Stimulated activated CD4-positive, alpha-beta T cell treated with anti-CD3 and anti-CD28 coated beads, Interleukin-1b, Interleukin-23, amount 100 ng/mL, for 1 hour (primary cell): ENCODE measurements at places on chromosomes 1 and 21.

DNA sequence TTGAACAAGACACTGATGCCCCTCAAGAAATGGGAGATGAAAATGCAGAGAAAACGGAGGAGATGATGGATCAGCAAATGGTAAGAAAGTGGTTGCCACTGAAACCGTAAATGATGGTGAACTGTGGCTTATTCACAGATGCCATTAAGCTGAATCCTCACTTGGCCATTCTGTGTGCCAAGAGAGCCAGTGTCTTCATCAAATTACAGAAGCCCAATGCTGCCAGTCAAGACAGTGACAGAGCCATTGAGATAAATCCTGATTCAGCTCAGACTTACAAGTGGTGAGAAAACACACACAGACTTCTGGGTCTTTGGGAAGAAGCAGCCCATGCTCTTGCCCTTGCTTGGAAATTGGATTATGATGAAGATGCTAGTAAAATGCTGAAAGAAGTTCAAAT lies 52.5 kb downstream of the NBPF6 start:
- DNase-seq = no peak

DNA sequence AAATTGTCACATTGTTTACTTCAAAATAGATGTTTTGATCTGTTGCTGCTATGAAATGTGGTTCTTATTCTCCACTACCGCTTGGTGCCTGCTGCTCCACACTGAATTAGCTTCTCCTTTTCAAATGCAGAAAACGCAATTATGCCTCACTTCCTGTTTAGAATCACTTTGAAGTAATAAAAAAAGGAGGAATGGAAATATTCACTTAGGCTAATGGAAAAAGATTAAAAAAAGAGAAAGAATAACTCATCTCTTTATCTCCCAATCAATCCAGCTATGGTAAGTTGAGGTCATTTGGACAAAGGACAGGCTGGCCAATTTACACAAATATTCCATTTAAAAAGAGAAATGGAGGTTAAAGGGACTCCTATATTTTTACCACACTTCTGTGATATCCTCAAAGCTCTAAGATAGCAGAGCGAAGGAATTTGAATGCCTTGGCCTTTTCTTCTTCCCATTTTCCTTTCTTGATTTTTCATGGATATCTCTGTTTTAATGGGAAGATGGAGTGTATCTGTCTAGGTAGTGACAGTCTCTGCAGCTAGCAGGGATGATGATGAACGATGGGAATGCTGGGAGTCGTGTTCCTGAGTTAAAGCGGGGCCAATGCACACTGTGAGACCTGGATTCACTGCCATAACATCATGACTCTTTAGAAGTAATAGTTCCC lies 35.7 kb downstream of the RGS5 start:
- no peak for DNase-seq

DNA sequence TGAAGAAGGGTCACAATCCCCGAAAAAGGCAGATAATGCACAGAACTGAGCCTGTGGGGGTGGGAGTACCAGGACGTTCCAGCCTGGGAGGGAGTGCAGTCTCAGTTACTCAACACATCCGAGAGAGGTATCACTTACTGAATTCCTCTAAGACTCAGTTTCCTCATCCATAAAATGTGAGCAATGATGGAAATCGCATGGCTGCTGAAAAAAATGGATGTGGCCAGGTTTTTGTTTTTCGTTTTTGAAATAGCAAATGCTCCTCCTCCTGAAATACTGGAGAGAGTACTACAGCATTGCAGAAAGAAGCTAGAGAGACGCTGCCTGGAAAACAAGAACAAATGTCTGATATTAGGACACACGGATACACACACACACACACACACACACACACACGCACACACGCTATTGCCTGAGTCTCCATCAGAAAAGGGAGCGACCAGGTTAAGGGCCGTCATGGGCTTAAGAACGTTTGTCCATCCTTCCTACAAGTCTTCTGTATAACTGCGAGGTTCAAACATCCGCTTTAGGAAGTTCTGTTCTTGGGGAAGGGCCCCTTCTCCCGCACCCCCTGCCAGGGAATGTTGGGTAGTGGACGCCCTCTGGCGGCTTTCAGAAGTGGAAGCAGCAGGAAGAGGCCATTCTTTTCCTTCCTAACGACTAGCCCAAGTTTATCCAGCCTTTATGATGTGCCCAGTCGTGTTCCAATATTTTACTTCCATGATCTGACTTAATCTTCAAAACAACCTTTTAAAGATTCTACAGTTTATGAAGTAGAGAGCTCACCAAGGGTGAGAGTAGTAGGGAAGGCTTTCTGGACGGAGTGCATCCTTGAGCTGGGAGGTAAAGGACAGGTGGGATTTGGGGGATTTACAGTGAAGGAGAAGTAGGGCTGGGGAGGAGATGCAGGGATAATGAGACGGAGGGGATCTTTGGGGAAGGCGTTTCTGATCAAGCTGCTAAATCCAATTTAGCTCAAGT lies 699 bp upstream of the NES start:
- no peak for DNase-seq

DNA sequence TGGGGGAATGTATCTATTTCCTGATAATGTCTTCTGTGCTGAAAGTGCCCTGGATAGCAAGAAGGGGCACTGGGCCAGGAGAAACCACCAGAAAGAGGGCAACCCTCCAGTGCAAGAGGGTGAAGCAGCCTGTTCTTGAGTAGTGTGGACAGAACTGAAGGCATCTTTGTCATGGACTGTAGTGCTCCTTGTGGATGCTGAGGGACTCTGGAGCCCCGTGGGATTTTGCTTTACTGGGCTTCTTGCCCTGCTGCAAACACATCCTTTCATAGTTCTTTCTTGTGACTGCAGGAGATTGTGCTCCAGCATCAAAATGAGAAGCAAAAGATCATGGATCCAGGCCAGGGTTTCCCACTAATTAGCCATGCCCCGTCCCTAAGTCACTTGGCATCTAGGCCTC lies 300.6 kb downstream of the ZNF326 start:
- DNase-seq = no peak

GRCh38 chr1:198326232-198326631 lies 169.4 kb downstream of the NEK7 start:
- DNase-seq = no peak

DNA sequence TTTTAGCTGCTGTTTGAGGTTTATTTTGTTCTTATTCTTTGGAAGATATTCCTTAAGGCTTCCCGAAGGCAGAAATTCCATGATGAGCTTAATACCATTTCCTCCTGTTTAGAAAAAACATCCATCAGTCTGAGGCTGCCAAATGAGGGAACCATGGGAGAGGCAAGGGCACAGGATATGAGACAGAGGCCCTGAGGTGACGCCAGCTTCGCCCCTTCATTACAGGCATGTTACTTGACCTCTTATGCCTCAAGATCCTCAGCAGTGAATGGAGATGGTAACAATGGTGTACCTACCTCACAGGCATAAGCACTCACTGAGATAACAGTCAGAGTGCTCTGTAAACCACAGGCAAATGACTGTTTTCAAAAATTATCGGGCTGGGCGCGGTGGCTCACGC lies 93.6 kb downstream of the RAVER2 start:
- no peak for DNase-seq

- no peak for DNase-seq
Measured at GRCh38 chr1:184972315-184973055, 1.8 kb downstream of the NIBAN1 start.

GRCh38 chr1:162709870-162710269 lies 77.6 kb downstream of the DDR2 start:
- no peak for DNase-seq

- DNase-seq = no peak
Measured at GRCh38 chr1:151581921-151582320, 29.9 kb upstream of the SNX27 start.

- no peak for DNase-seq
Measured at GRCh38 chr1:53066891-53067738, 5.1 kb downstream of the PODN start.

GRCh38 chr1:232999956-233000625 lies 49.7 kb downstream of the NTPCR start:
- no peak for DNase-seq

- DNase-seq = no peak
Measured at GRCh38 chr1:95369985-95370690, 136.1 kb downstream of the RWDD3 start.

GRCh38 chr1:207003210-207003609 lies 29.3 kb downstream of the C1orf116 start:
- no peak for DNase-seq

DNA sequence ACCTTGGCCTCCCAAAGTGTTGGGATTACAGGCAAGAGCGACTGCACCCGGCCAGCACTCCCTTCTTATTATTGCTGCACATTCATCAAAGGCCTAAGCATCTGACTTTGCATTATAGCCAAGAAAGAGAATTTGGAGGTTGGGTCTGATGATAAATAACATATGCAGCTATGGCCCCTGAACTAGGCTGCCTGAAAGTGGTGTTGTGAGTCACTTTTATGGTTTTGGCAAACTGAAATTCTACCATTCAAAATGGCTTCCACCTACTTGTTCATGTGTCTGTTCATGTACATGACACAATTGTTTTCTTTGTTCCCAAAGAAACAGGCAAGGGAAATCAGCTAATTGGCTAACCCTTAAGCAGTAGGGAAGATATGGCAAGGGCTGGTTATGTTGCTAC lies 25.0 kb upstream of the UAP1 start:
- DNase-seq = no peak

GRCh38 chr1:77018761-77019160 lies 151.5 kb downstream of the ST6GALNAC5 start:
- DNase-seq = no peak

GRCh38 chr1:94993931-94994645 lies 67.2 kb upstream of the CNN3 start:
- DNase-seq = no peak

- no peak for DNase-seq
Measured at GRCh38 chr1:56345831-56346230, 233.5 kb downstream of the PLPP3 start.

DNA sequence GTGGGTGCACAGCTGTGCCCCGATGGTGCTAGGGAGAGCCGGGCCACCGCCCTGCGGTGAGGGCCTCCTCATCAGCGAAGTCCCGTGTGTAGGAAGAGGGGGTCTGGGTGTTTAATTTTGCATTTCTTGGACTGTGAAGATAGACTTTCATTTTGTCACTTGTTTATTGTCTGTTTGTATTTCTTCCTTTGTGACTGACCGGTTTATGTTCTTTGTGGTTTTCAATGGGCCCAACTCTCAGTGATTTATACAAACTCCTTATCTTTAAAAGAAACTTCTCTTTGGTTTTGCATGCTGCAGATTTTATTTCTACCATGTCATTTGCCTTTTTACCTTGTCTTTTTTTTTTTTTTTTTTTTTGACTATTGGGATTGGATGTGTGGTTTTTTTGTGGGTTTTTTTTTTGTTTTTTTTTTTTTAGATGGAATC lies 65.1 kb downstream of the COL18A1 start:
- DNase-seq = no peak

DNA sequence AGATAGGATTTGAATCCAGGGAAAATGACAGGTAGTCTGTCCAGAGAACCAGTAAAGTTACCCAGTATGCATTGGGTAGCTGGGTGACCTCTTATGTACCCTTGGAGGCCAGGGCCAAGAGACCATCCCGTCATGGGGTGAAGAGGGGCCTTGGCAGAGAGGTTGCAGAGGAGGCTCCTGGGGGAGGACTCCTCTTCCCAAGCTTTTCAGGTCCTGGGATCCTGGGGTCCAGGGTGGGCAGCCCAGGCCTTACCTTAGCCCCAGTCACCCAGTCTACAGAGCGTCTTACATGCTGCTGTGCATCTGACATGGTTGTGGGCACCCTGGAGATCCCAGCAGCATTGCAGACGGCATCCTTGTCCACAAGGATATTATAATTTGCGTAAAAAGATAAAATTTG lies 14.0 kb downstream of the PMF1 start:
- DNase-seq = no peak

GRCh38 chr1:199352351-199352750 lies 675.2 kb upstream of the NR5A2 start:
- DNase-seq = no peak

- no peak for DNase-seq
Measured at GRCh38 chr1:28417441-28417922, 47.9 kb downstream of the PHACTR4 start.

GRCh38 chr1:197909384-197909783 lies 7.0 kb downstream of the C1orf53 start:
- DNase-seq = no peak

DNA sequence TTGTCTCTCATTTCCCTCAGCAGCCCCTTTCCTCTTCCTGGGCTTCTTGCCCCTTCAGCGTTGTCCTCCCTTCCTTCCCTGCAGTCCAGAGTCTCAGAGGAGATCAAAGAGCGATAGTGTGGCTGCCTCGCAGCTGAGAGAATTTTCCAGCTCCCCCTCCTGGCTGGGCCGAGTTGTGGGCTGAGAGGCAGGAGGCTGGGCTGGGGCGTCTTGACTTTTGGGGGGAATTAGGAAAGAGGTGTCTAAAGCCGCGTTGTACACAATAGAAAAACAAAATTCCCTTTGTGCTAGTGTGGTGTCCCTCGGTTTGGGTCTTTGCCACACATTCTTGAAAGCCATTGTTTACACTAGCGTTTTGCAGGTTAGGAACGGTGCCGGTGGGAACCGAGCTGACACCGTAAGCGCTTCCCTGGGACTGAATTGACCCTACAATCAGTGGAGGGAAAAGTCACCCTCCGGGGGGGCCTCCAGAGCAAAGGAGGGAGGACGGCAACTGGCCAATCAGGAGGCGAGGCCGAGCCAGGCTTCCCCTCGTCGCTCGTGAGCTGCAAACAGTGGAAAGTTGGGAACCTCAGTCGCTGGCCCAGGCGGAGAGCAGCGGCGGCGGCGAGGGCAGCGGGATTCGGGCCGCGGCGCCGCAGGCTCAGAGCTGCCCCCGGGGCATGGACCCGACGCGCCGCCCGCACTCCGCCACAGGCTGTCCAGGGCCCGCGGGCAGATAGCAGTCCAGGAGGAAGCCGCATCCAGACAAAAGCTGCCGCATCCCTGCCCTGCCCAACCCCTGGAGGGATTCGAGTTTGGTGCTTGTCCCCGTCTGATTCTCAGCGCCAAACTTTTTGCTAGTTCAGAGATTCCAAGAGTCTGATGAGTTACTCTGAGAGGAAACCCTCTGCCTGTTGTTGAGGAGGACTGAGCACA lies at the start of gene HMCN1:
Gene HMCN1 (plus strand): TSS at position 574 of the 918 bp plus-strand sequence. CDS start 389 bp downstream, outside the sequence.
- DNase-seq = no peak
